ENCODE measurements at places on chromosomes 2 and 18.

DNA sequence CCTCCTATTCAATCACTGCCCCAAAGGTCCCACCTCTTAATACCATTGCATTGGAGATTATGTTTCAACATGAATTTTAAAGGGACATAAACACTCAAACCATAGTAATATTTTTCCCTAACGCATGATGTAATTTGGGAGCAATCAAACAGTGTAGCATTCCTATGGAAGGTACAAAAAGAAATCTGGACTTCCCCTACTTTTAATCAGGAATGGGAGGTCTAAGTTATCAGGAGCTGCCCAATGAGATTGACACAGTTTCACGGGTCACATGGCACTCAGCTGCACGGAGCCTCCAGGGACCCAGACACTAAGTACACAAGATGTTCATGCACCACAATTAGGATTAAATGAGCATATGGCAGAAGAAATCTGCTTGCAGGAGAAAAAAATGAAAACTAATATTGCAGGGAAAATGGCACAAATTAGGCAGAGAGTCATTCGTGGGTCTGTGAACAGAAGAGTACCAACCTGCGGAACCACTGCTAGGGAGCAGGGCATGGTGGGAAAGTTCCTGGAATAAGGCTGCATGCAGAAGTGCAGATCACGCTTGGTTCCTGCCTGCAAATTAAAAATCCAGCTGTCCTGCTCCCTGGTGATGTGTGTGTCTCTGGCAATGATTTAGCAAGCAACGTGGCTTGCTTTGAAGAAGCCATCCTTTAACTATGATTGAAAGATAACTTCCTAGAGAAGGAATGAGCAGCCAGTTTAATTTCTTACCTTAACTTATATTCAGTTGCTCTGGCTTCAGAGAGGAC lies 326.6 kb upstream of the ID2 start:
- no peak for DNase-seq

DNA sequence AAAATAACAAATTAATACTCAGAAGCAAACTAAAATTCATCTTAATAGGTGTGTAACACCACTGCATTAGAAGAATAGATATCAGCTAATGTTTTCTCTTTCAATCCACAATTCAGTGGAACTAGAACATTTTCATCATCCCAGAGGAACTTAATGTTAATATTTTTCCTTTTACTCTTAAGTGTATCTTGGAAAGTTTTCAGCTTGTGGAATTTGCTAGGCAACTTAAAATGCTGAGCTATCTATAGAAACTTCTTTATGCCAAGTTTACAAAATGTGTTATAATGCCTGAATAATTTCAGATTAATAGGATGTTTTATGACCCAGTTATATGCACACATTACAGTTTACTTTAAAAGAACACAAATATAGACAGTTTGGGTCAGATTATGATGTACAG lies 86.6 kb upstream of the FAM237A start:
- DNase-seq = no peak

DNA sequence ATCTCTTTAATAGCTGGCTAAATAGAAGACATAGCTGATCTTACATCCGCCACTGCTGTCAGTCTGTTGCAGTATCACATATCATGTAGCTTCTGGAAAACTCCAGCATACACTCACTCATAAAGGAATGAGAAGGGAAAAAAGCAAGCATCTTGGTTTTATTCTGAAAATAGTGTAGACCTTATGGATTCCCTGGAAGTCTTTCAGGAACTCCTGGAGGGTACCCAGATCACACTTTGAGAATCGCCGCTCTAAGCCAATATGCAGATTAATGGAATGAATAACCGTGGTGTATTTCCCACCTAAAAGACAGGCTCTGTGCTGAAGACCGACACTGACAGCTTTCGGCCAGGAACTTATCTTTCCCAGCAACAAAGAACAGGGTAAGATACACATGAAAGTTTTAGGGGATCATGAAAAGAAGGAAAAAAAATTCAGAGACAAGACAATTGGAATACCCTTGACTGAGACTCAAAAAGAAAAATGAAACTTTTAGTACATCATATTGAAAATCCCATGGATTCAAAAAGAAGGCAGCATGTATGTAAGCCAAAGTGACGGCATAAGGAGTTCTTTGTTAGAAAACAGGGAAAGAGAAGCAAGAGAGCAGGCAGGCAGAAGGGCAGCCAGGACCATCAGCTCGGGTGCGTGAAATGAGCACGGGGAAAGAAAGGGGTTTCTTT lies 56.4 kb upstream of the SEC11C start:
- DNase-seq = no peak

GRCh38 chr2:84972932-84973331 lies 2.0 kb downstream of the KCMF1 start:
- DNase-seq = no peak

GRCh38 chr2:99338029-99338585 lies 918 bp downstream of the EIF5B start:
- no peak for DNase-seq

DNA sequence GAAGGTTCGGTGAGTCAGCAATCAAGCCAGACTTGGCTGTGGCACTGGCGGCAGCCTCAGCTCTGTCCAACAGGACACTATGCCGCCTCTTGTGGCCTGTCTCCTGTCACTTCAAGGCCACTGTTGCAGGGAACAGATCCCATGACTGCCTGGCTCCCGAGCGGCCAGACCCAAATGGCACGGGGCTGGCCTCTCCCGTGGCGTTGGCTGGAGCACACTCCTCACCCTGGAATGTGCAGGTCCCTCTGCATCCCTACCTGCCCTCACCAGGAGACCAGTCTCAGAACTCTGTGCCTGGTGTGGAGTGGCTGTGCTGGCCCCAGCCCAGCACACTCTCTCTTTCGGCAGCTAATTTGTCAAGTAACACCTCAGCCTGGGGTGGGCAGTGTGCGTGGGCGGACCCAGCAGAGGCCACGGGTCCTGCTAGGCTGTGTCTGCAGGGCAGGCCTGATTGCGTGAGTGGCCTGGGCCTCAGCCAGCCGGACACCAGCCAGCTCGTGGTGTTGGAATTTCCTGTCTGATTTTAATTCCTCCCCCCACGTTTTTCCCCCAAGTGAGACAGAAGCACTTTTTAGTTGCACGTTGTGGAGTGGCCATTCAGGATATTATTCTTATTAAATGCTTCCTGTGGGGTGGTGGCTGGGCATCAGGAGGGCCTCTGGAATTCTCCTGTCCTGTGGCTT lies 179.3 kb downstream of the GLI2 start:
- DNase-seq = no peak

- no peak for DNase-seq
These were observed 32.1 kb downstream of the MRPL44 start for GRCh38 chr2:223989206-223989855.

- DNase-seq = no peak
These were observed 63.6 kb upstream of the ATL2 start for GRCh38 chr2:38440655-38441054.

DNA sequence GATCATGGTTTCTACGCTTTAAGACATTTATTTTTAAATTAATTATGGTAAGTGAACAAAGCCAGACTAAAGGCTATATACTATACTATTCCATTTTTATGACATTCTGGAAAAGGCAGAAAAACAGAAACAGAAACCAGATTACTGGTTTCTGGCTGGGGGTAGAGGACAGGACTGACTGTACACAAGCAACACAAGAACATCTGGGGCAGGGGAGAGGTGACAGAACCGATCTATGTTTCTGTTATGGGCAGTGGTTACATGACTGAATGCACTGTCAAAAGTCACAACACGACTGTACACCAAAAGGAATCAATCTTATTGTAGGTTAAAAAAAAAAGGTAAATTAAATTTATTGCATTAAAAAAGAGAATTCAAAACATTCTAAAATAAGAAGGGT lies 64.7 kb downstream of the PTPN2 start:
- DNase-seq = no peak

- no peak for DNase-seq
These were observed 34.0 kb downstream of the IL1R2 start for GRCh38 chr2:102025583-102026267.

DNA sequence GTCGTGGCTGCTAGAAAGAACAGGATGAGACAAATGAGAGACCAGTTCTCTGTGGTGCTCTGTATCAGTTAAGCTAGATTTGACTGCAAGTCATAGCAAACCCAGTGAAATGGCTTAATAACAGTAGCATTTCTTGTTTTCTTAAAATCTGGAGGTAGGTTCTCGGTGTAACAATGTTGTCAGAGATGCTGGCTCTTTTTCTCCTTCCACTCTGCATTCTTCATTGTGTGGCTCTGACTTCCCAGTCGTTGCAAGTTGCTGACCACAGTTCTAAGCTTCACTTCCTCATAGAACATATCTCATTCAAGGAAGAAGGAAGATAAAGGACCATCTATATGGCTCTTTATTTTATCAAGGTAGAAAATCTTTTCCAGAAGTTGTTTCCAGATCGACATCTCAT lies 7.9 kb upstream of the CKAP2L start:
- no peak for DNase-seq

- no peak for DNase-seq
These were observed 76.1 kb downstream of the SMIM21 start for GRCh38 chr18:75351409-75351808.

DNA sequence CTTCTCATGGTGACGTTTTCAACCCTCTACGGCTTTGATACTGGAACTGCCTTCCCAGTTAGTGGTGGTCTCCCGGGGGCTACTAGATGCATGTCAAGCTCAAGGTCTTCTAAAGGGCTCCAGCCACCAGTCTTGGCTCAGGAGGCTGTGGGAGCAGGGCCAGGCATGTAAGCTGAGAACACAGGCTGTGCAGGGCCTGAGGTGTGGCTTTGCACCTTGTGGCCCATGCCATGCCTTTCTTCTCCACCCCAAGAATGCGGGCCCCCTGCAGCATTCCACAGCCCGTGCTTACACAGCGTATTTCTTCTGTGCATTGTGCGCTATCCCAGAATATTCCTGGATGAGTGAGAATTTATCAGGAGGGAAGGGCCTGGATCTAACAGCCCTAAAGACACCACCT lies 144.9 kb downstream of the SEPTIN10 start:
- no peak for DNase-seq

GRCh38 chr2:39094717-39095363 lies 26.0 kb downstream of the SOS1 start:
- no peak for DNase-seq

GRCh38 chr2:236946871-236947270 lies 138.8 kb upstream of the COPS8 start:
- DNase-seq = no peak

DNA sequence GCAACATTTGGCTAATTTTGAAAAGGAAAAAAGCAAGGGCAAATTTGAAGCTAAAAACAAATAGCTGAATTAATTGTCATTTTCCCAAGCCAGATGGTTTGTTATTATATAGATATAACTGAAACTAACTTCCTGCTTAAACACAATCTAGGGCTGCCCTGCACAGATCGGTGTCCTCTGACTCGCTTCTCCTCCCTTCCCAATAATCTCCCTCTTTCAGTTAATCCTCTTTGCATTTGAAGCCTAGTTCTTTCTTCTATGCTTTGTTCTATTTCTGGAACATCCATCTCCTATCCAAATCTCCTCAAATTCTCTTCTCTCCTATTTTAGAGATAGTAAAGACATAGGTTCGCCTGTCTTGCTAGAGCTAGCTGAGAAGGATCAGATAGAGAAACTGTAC lies 328.1 kb downstream of the SLC8A1 start:
- no peak for DNase-seq

GRCh38 chr2:19484736-19485135 lies 126.3 kb upstream of the OSR1 start:
- DNase-seq = no peak

DNA sequence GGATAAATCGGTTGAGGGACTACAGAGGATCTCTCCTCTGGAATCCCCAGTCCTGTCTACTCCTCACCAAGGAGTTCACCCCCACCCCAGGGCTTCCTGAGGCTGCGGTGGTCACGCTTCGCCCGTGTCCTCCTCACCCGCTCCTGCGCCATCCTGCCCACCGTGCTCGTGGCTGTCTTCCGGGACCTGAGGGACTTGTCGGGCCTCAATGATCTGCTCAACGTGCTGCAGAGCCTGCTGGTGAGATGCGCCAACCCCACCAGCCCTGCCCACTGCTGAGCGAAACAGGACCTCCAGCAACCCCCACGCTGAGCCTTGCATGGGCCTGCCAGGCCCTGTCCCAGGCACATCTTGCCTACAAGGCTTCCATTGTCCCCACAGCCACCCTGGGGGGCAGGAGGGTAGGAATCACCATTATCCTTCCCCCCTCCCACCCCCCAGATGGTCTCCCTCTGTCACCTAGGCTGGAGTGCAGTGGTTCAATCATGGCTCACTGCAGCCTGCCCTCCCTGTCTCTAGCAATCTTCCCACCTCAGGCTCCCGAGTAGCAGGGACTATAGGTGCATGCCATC lies 6.7 kb upstream of the CTDSP1 start:
- DNase-seq = no peak

DNA sequence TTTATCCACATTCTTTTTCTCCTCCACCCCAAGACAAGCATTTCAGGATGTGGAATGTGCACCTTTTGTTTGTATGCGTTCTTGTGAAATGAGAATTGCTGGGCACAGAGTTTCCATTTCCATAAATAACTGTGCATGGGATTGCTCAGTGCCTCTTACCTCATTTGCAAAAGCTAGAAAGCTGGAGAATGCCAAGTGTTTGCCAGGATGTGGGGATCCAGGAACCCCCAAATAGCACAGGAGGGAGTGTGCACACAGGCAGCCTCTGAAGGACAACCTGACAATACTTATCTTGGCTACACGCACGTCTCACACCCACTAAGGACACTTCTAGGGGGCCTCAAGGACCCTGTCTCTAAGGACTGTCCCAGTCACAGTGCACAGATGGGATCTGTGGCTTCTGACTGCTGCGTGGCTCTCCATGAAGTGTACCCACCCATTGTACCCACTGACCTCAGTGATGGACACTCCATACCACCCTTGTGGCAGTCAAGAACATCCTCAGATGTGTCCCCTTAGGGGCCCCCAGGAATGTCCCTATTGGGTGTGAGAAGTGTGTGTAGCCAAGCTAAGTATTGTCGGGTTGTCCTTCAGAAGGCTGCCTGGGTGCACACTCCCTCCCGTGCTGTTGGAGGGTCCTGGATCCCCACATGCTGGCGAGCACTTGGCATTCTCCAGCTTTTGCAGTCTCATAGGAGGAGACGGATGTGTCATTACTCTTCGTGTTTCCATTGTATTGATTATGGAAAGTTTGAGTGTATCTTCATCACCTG lies 38.4 kb downstream of the CAPN13 start:
- DNase-seq = no peak

- no peak for DNase-seq
These were observed 177.6 kb downstream of the MTX2 start for GRCh38 chr2:176446718-176447414.

All from activated T-cell treated with anti-CD3 and anti-CD28 coated beads for 4 hours (primary cell).